ENCODE measurements at places on chromosomes 7 and 10. TPM values are rescaled to one million over a fixed set of nuclear protein-coding genes. Genes with fewer than 3 reads are reported as not detected.

Gene TUBAL3
- total RNA-seq: not detected

Gene CFAP43
- total RNA-seq: 0.31 TPM

Gene GNAT3
- not detected for total RNA-seq

Gene PMPCB
- total RNA-seq: 52.2 TPM

All from aortic smooth muscle cell (primary cell).